ENCODE measurements at places on chromosomes 2 and 18.

GRCh38 chr2:105396254-105397024 lies 2.4 kb downstream of the FHL2 start:
- no peak for DNase-seq

DNA sequence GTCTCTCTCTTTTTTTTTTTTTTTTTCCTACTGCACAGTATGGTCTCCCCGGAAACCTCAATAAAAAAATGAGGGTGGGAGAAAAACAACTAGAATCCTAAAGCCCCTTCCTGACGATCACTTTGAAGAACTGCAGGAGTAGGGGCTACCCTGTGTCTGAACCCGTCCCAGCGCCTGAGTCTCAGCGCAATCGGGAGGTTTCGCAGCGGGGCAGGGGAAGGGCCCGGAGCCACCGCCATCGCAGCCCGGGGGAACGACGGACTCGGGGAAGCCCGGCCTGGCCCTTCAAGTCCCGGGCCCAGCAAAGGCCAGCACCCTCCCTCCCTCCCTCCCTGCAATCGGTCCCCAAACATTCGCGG lies 411 bp downstream of the NARS1 start:
- no peak for DNase-seq

- DNase-seq: no peak
These were observed 481.4 kb downstream of the CMPK2 start for GRCh38 chr2:6384341-6384740.

DNA sequence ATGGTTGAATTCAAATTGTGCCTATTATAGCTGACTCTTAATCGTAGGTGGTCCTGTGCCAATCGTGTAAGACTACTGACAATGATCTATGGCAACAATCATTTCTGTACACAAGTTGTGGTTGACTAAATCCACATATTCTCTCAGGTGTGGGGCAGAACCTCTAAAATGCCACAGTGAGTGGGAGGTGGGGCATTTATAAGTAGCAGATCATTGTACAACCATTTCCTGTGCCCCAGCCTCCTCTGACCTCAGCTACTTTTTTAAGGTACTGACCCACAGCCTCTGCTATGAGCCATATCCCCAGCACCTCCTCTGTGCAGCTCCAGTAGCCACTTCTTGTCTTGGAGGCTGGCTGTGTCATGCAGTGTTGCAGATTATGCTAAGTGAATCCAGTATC lies 48.6 kb upstream of the RAPH1 start:
- no peak for DNase-seq

GRCh38 chr18:57431002-57431382 lies 4.2 kb upstream of the ONECUT2 start:
- DNase-seq: no peak

DNA sequence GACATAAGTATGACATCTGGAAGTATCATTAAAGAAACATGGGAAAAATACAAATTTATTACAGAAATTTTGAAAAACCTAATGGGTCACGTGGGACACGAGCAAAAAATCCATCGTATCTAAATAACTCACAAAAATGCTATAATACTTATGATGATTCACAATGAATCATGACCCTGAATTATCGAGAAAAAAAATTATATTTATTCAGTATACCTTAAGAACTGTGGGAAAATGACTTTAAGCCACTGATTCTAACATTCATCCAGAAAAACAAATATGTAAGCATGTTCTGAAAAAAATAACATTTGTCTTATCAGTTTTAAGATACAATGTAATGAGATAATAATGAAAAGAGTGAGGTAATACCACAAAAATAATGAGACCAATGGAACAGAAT lies 51.8 kb downstream of the ZNF385B start:
- DNase-seq: no peak

DNA sequence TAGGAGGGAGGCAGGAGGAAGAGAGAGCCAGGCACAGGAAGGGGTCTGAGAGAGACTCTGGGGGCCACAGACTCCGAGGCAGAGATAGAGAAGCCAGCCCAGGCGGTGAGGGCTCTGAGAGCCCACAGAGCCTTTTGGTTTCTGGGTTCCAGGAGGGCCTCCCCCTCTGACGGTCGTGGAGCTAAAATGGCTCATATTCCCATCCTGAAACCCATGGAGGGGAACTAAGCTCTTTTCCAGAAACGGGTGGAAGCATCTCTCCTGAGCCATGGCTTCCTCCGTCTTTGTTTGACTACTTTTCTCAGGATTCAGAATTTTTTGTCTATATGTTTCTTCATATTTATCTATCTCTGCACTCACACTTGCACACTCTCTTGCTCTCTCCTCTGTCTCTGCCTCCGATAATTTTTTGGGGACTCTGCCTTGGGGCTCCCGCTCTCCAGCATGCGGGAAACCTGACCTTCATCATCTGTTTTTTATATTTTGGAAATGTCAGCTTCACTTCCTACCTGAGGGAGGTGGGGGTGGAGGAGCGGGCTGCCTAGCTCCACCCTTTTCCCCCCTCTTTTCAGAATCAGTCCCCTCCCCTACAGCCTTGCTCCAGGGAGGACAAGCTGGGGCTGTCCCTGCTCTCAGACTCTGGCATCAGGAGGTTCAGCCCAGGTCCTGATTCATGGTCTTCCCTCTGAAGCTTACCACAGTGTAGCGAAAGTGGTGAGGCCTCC lies 5.0 kb upstream of the PKDCC start:
- no peak for DNase-seq

- no peak for DNase-seq
These were observed 151.8 kb downstream of the SLC4A10 start for GRCh38 chr2:161775971-161776370.

DNA sequence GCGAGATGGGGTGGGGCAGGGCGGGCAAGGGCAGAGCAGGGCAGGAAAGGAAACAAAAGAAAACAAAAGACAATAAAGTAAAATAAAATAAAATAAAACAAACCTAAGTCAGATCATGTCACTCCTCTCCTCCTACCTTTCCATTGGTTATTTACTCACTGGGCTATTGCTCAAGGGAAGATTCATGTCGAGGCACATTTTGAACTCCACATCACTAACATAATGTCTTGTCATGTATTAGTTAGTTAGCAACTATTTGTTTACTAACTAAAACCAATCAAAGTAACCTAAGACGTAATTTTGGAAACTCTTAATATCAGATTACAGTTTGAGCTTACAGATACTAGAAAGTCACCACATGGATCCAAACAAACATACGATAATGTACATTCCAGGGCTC lies 2.2 kb downstream of the C1D start:
- DNase-seq: no peak

- no peak for DNase-seq
These were observed 102.3 kb downstream of the LIPG start for GRCh38 chr18:49663899-49664890.

DNA sequence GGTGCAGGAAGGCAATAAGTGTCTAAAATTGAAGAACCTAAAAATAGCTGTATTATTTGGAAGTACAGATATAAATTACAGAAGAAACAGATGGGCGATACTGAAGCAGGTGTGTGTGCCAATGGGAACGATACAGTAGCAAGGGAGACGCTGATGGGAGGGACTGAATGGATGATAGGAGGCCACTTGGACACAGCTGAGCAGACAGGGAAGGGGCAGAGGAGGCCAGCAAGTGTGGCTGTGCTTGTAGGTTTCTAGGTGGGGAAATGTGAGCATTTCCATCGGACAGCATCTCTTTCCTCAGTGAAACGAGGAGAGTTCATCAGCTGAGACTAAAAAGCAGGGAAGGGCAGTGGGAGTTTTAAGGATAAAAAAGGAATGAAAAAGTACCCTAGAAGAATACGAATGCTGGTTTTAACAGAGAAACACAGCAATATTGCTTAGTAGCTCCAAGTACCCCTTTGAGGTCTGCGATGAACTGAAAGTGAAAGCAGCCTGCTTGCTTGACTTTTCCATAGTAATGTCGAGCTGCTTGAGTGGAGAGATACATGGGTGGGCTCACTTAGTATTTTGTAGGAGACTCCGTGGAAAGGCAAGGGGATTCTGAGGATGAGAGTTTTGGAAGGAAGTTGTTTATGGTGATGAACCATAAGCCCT lies 91.7 kb upstream of the EPC2 start:
- peak; percentile 10 for DNase-seq

DNA sequence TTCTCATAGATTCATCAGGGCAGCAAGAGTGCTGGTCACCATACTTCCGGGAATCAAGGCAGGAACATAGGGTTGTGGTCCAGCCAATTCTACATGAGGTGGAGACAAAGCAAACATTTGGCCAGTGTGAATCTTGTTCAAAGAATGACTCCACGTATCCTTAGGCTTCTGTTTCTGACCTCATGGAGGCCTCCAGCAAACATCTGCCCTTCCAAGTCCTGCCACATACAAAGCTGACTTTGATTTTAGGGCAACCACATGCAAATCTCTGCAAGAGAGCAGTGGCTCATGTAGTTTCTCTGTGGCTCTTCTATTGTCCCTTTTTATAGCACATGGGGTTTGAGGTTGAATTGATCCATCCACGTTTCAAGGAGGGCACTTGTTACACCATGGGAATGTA lies 132.1 kb upstream of the MMADHC start:
- DNase-seq: no peak

GRCh38 chr2:200515155-200515554 lies 5.3 kb upstream of the KCTD18 start:
- no peak for DNase-seq

GRCh38 chr2:157789933-157790511 lies 86.1 kb downstream of the ACVR1 start:
- no peak for DNase-seq

DNA sequence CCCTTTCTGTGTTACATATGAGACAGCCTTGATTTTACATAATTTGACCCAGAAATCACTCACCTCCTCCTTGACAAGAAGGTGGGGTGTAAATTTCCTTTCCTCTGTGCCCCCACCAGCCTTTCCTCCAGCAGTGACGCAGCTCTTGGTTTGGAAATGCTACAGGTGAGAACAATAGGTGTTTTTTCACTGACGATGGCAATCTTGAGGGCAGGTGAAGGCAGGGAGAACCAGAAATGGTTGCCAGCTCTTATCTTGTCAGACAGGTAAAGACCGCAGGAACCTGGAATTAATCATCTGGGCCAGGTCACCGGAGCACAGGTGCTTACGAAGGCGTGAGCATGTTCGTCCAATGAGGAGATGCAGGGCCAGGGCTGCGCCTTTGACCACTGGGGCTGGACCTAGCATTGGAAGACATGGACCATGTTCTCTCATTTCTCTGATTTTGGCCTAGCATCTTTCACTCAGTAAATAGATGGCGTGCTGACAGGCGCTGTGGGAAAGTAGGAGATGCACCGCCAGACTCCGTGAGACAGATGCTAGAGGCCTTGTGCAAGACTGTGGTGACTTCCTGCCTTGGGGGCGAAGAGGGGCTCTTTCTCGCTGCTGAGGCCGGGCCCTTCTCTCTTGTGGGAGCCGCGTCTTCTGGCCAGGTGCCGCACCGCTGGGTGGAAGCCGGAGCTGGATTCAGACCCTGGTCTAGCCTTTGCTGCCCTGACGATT lies 4.0 kb downstream of the CIDEA start:
- DNase-seq: no peak

DNA sequence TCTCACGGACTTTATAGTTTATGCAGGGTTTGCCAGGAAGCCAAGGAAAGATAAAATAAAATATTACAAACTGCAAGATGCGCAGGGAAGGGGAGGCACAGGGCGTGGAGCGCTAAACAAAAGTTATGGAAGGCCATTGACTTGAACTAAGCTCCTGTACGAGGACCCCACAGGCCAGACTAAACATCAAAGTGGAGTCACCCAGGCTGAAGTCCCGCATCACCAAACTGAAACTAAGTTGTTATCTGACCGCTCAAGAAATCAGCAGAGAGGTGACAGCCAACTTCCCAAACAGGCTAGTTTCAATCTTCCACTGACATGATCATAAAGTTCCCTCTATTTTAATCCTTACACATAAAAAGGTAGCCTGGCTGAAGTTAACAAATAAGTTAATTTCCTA lies 90.5 kb upstream of the YWHAQ start:
- no peak for DNase-seq

GRCh38 chr2:191070276-191070675 lies 56.3 kb upstream of the STAT1 start:
- no peak for DNase-seq

- no peak for DNase-seq
These were observed 50.4 kb downstream of the IL1RL2 start for GRCh38 chr2:102237176-102237575.

DNA sequence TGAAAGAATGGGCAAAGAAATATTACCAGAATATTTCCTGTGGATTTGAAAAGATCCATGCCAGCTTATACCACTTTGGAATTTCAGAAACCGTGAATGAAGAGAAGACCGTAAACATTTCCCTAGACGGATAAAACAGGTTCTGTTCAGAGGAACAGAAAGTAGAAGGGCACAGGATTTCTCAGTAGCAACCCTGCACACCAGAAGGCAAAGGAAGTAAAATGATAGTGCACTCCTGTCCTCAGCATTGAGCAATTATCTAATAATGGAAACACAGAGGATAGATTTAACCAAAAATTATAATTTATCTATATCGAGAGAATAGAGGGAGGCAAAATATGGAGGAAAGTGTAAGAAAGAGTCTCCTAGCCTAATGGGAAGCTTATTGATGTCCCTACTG lies 87.0 kb upstream of the ITGA6 start:
- DNase-seq: no peak

DNA sequence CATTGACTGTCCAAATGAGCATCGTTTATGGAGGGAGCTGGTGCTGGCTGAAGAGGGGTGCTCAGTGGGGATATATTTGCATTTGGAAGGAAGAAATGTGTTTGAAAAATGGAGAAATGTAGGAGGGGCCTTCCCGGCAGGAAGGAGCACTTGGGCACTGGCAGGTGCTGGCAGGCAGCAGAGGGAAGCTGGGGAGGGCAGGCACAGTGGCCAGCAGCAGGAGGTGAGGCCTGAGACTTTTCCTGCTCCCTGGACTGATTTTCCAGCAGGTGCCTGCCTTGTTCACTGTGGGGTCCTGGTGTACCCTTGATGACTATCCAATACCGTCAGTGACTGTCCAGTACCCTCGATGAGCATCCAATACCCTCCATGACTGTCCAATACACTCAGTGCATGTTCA lies 20.8 kb upstream of the HPCAL1 start:
- no peak for DNase-seq

GRCh38 chr18:79871481-79872091 lies 73.8 kb downstream of the KCNG2 start:
- DNase-seq: no peak

GRCh38 chr18:3089579-3089978 lies 76.6 kb upstream of the LPIN2 start:
- DNase-seq: no peak

- no peak for DNase-seq
These were observed 10.5 kb downstream of the IL1R2 start for GRCh38 chr2:102002228-102002627.

DNA sequence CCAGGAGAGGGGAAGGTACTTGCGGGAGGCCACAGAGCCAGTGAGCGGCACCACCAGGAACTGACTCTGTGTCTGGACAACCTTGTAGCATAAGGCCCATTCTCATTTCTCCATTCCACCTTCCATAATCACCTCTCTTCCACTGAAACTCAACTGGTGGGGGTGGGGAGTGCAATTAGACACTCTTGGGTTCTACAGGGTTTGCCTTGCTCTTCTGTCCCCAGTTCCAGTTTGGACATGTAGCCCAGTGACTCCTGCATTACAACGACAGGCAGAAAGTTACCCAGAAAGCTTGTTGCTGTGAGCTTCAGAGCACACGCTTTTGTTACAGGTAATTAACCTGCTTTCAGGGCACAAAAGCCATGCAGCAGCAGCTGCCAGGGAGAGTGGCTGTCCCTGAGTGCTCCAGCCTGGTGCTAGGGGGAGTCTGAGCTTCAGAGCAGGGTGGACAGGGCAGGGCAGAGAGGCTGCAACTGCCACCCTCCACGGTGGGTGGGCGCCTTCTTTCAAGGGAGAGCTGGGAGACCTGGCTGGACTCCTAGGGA lies 65.2 kb downstream of the COPS8 start:
- DNase-seq: no peak
